Hepatocyte (in vitro differentiated cells): ENCODE measurements at places on chromosomes 5 and 9. TPM values are rescaled to one million over a fixed set of nuclear protein-coding genes. Genes with fewer than 3 reads are reported as not detected.
A peak's percentile ranks its signal among the peaks of the same experiment; 100 is the strongest.

- no peak for DNase-seq
Measured at GRCh38 chr5:37703841-37704241, 136.0 kb downstream of the GDNF start.

- peak; percentile 88 for DNase-seq
Measured at GRCh38 chr5:128201065-128201926, 117.7 kb downstream of the SLC12A2 start.

DNA sequence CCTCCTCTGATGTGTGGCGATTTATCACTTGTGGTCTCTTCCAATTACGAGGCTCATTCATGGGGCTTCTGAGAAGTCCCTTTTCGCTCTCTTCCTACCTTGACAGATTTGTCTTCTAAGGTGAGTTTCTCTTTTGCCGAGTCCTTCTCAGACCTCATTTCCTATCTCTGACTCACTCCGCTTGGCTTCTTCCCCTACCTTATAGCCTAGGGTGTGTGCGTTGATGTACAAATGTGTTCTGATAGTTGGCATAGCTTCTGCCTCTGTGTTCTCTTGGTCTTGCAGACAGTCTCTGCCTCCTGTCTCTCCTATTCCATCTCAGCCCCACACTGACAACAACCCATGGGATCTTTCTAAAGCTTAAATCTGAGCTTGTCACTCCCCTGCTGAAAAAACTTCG is 56.9 kb upstream of the SHB start:
- DNase-seq: no peak

DNA sequence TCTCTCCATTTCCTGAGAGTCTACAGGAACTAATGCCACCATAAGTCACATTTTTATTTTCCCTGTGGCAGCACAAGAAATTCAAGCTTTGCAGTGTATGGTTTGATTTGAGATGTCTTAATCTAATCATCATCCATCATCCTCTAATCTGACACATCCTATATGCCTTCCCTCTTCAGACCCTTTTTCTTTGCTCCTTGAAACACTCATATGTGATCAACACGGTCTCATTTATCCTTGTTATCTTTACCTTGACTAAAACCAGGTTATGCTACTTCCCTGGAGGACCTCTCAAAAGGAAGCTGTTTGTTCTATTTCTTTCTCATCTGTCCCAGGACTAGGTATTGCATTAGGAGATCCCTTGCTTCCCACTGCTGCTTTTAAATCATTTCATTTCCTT is 146.9 kb upstream of the MRPS30 start:
- DNase-seq: no peak

- DNase-seq: no peak
Measured at GRCh38 chr5:17065458-17065857, 129.4 kb upstream of the MYO10 start.

DNA sequence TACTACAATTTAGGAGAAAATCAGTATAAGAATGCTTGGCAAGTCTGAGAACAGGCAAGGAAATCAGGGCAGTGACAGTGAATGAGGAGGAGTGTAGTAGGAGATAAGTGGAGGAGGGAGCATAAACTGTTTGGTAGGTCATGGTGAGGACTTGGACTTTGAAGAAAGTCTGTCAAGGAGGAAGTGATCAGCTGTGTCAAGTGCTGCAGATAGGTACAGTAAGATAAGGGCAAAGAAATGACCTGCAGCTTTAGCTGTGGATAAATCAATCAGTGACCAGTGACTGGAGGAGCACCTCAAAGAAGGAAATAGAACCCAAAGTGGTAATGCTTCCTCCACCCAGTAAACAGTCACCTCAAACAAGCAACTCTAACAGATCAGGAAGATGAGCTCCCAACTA is 106.3 kb downstream of the RAPGEF6 start:
- DNase-seq: peak; percentile 6

DNA sequence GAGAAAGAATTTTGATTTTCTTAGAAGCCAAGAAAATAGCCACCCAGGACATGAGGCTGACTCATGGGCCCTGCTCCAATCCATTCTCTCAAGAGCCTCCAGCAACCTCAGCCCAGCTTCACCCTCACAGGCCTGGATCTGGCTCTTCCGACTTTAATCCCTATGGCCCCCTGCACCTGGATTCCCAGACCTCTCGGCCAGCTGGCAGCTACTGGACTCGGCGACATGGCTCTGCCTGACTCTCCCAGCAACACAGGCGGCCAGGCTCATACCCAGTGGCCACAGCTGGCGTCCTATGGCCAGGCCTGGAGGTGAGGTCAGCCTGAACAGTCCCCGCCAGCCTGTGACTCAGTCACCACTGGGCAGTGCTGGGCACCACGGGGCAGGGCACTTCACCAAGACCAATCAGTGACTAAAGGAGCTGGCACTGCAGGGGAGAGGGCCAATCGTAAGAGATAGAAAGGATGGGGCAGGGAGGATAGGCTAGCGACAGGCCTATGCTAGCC is 6.2 kb upstream of the PDLIM4 start:
- no peak for DNase-seq

GRCh38 chr5:166365164-166365563 is 1926.3 kb upstream of the WWC1 start:
- no peak for DNase-seq

DNA sequence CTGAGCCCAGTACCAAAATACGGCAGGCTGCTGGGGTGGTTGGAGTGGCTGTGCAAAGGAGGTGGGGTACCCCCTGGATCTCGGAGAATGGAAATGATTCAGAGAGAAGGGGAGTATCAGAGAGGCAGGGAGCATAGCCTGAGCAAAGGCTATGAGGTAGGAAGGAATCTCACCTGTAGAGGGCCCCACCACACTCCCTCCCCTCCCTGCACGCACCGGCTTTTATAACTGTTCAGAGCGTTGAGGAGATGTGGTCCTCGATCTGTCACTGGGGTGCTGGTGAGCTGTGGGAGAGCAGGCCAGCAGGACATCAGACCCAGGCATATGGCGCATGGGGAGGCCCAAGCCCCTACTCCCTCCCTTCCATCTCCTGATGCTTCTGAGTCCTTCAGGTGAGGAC is 13.2 kb downstream of the PHF19 start:
- no peak for DNase-seq

DNA sequence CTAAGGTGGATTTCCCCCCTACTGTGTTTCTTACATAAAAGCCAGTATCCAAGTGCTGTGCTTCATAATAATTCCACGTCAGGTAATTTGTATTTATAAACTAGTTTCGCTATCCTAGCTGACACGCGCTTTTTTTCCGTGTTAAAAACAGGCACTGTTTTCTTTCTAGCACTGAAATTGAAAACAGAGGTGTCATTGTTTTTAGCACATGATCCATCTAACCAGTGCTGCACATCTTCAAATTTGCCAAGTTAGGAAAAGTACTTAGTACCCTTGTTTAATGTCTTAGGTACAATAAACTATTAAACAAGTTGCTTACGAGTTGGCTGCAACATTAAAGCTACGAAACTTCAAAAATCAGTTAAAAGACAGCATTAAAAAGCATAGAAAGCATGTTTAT is 49.9 kb downstream of the JMY start:
- DNase-seq: no peak

GRCh38 chr5:2705861-2706260 is 45.6 kb downstream of the IRX2 start:
- DNase-seq: no peak

Gene PCDHGA9
- not detected in 2 replicates for polyA plus RNA-seq

Gene ZDHHC11B
- polyA plus RNA-seq: 1.3 and 1.9 TPM in 2 replicates

Gene NSMF
- 51.6 and 54.7 TPM in 2 replicates for polyA plus RNA-seq

Gene SHOC1
- polyA plus RNA-seq: 0.12 and 0.19 TPM in 2 replicates

Gene LHX3
- not detected in 2 replicates for polyA plus RNA-seq

Gene SPATA6L
- polyA plus RNA-seq: 2.0 and 2.3 TPM in 2 replicates

Gene SLC36A2
- polyA plus RNA-seq: not detected in 2 replicates

Gene PCDHB4
- 0.29 and 0.94 TPM in 2 replicates for polyA plus RNA-seq

Gene PCDHGA2
- 0.10 TPM in 1 of 2 replicates, not detected in the other for polyA plus RNA-seq
